ENCODE measurements at places on chromosomes 16 and 17.

GRCh38 chr17:4678448-4679026 lies 25.4 kb downstream of the PELP1 start:
- no peak for DNase-seq

GRCh38 chr16:526181-527014 lies 1.1 kb upstream of the CAPN15 start:
- no peak for DNase-seq

GRCh38 chr17:34081269-34081668 lies 173.8 kb upstream of the CCL2 start:
- DNase-seq, result no peak

DNA sequence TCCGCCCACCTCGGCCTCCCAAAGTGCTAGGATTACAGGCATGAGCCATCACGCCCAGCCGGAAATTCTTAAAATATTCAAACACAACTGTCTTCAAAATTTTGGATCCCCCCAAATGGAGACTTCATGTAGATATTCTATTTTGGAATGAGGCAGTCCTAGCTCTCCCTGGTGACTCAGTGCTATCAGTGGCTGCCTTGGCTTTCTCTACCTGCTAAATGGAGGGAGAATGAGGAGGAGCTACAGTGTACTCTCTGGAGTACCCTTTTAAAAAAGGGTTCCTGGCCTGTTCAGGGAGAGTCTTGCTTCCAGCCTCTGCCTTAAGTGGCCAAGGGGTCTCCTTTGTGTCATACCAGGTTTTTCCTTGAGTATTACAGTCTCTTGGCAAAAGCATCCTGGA lies 10.8 kb downstream of the ALKBH5 start:
- DNase-seq, result no peak

- DNase-seq, result no peak
Observed at GRCh38 chr17:77437017-77437416, 296.2 kb downstream of the SEC14L1 start.

DNA sequence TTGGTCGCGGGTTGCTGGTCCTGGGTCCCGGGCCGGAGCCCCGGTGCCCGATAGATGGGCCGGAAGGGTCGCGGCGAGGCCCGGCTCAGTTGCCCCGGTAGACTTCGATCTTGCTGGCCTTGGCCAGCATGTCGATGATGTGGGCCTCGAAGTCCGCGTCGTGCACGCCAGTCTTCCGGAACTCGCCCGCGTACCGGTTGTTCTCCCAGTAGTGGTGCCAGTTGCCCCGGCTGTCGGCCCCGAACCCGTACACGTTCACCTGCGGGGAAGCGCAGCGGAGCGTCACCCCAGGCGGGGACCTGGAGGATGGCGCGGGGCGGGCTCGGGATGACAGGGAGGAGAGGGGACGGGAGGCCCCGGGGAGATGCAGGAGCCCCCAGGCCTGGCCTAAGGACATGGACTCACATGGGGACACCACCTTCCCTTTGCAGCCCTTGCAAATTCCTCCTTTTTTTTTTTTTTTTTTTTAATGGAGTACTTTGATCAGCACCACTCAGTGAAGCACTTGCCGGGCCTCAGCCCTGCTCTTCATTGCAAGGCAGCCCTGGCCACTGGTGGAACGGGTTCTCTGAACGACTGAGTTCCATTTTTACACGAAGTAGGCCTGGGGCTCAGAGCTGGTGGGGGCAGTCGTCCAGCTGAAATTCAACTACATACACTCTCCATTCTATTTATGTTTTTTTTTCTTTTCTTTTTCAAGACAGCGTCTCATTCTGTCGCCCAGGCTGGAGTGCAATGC lies 35.1 kb downstream of the DDX19A start:
- DNase-seq, result no peak

DNA sequence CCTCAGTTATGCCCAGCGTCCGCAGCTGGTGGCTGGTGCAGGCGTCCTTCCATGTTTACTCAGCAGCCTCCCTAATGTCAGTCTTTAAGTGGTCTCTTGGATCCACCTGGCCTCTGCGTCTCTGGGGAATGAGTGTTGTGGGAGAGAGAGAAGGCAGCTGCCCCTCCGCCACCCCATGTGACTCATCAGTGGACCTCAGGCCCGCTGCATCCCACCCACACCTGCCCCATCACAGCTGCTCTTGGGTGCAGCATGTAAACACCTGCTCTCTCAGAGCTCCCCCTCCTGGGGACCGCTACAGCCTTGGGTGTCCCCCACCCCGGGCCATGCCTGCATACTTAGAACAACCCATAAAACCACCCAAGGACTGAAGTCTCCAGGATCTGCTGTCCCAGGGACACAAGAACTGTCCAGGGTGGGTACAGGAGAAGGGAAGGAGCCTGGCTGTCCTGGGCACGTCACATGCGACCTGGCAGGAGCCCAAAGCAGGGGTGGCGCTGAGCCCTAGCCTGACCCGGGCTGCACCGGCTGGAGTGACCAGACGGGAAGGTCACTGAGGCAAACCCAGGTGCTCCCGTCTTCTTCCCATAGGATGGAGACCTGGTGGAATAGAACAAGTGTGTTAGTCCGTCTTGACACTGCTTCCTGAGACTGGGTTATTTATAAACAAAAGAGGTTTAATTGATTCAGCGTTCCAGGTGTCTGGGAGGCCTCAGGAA lies 4.2 kb downstream of the C16orf90 start:
- no peak for DNase-seq

GRCh38 chr16:51657848-51658247 lies 506.8 kb upstream of the SALL1 start:
- no peak for DNase-seq

GRCh38 chr16:55760310-55761001 lies 72.4 kb downstream of the CES1 start:
- DNase-seq, result no peak

GRCh38 chr16:86283944-86284343 lies 226.4 kb upstream of the FOXF1 start:
- no peak for DNase-seq

- DNase-seq, result no peak
Observed at GRCh38 chr17:72165192-72165866, 44.5 kb downstream of the SOX9 start.

DNA sequence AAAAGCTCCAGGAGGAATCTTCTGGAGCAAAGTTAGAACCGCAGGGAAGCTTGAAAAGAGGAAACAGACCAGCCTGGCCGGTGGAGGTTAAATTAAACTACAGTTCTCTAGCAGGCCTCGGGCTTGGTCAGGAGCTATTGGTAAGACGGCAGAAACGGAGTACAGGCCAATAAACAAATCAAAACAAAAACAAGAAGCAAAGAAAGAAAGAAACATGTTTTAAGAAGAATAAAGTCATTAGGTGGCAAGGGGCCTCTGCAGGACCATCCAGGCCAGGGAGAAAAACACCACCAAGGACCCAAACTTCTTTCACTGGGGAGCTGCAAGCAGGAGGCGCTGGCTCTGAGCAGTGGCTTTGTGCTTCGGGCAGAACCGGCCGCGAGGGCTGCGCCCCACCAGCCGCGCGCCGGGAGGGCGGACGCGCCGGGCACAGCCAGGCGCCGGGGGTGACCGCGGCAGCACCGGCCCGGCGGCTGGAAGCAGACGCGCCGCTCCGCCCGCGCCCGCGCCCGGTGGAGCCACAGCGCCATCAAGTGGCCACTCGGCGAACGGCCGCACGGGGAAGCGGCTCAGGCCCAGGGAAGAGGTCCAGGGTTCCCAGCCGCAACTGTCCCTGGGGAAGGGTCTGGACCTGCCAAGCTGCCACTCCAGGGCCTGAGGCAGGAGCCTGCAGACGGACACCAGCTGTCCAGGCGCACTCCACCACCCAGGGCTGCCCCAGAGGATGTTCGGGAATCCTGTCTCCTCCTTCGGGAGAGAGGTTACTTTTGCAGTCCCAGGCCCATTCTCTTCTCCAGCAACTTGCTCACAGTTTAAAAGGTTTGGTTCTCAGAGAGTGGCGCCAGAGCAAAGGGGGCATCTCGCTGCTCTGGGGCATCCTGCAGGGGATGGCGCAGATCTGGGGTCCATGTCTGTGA lies 419.4 kb downstream of the SOX9 start:
- DNase-seq, result peak; percentile 16

GRCh38 chr16:24074574-24074973 lies 181.6 kb upstream of the CACNG3 start:
- no peak for DNase-seq

DNA sequence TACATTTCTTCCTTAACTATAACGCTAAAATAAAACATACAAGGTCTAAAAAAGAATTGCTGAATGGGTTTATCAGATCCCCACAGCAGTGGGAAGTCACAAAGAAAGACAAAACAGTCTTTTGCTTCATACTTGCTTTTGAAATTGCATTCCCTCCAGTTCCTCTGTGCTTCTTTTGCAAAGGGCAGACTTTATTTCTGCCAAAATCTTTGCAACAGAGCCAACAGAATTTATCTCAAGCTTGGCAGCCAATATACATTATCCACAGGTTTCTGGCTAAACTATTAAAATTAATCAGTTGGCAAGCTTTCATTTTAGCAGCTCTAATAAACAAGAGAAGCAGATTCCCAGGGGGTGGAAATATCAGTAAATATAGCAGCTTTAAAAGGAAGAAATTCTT lies 378.9 kb upstream of the CA10 start:
- DNase-seq, result no peak

- DNase-seq, result no peak
Observed at GRCh38 chr17:28473542-28473941, at the start of gene SLC13A2. SLC13A2 (plus strand) TSS chr17:28473644; CDS start chr17:28473713, 69 bp downstream.

DNA sequence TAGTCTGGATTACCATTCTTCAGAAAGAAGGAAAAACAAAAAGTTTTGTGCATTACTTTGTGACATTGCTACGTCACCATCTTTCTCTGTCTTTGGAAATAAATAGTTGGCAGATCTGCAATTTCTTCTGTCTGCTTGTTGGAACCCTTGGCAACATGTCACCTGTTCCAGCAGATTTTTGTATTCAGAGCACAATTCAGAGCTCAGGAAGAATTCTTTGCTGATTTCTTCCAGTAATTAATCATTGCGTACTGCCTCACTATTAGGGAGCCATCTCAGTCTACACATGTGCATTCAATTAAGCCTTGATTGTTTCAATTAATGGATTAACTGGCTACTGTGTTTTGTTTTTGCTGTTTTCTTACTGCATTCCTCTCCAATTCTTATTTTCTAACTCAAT lies 467.2 kb downstream of the CDH8 start:
- DNase-seq, result no peak

- no peak for DNase-seq
Observed at GRCh38 chr16:10245002-10245401, 62.8 kb upstream of the GRIN2A start.

DNA sequence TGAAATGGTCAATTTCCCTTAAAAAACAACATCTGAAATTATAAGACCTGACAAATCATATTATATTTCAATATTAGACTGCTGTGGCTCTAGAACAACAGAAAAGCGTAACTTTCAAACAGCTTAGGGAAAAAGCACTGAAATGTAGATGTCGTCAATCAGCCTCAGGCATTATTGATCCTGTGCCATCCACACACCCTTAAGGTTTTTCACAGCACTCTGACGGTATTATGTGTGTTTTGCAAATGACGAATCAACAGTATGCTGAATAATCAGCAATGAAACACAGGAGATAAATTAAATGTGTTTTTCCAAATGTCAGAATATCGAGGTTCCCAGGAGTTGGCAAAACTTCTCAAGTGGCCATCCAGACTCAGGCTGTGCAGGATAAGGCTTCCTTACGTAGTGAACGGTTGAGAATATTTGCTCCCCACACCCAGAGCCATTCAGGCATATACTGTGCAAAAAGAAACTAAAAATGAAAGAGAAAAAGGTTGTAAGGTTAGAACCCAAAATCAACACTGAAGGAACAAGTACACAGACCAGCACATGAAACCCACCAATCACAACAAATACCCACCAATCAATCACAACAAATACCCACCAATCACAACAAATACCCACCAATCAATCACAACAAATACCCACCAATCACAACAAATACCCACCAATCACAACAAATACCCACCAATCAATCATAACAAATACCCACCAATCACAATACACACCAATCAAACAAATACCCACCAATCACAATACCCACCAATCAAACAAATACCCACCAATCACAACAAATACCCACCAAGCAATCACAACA lies 7.7 kb upstream of the MBTPS1 start:
- no peak for DNase-seq

DNA sequence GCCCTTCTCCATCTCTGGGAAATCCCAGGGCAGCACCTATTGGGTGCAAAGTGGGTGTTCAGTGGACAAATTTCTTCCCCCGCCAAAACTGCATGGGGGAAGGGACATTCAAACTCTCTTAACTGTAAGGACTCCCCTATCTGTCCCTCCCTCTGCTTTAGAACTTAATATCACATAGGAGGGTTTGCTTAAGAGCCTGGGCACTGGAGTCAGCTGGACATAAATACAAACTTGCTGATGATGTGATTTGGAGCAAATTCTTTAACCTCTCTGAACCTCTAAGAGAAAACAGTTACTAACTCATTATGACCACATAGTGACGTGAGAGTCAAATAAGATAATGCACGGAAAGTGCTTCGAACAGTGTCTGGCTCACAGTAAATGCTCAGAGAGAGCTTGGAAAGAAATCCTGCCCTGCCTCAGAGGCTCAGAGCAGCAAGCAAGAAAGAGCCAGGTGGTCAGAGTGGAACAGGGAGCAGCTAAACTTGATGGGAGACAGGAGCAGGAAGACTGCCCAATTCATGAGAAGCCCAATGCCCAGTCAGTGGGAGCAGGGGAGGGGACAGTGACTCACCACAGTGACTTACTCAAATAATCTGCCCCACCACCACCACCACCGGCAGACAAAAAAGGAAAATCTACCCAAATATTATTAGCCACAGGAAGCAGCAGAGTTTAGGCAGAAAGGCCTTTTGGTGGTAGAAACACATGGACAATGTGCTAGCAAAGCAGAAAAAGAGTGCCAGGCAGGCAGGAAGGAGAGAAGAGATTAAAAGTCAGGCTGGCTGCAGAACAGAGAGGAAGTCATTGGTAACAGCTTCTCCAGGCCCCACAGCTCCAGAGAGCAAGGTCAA lies 23.9 kb upstream of the CCL1 start:
- DNase-seq, result no peak

DNA sequence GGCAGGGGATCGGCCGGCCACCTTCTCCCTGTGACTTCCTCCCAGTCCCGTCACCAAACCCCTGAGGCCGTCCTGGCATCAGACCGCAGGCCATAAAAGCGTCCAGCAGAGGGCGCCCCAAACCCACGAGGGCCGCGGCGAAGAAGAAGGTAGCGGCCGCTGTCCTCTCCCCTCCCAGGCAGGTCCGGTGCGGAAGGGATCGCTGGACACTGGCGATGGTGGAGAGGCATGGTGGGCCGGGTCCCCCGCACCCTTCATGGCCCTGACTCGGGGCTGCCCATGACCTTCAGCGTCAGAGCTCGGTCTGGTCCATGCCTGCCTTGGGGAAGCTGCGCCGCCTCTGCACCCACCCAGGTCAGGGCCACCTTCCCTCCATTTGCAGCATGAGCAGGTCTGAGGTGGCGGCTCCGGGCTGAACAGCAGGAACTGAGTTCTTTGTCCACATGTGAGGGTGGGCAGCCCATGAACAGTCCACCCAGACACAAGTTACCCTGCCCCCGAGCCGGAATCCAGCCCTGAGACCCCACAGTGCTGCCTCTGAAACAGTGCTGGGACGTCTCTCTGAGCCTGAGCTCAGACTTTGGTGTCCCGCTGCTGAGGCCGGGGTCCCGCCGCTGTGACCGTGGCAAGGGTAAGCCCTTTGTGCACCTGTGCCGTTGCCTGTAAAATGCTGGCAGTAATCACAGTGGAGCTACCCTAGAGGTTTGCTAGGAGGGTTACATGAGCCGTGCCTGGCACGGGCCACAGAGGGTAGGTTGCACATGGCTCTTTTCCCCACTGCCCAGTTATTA lies 40.8 kb upstream of the CMIP start:
- DNase-seq, result peak; percentile 71
